ENCODE measurements at places on chromosomes 7 and 10.
A peak's percentile ranks its signal among the peaks of the same experiment; 100 is the strongest.

- peak; percentile 18 for DNase-seq
Measured at GRCh38 chr10:97791824-97792721, 20.3 kb upstream of the SFRP5 start.

DNA sequence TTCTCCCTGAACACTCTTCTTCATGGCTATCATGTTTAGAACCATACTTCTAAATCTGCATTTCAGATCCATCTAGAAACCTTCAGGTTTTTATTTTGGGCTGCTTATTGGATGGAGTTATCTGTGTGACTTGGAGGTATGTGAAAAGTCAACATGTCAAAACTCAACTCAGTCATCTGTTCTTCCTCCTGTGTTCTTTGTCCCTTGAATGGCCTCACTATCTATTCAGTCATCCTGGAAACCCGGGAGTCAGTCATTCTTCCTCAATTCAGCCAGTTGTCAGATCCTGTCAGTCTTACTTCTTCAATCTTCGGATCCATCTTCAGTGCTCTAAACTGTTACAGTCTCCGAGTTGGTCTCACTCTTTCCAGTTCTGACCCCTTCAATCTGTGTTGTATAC, 52.2 kb downstream of the VKORC1L1 start:
- DNase-seq: no peak

DNA sequence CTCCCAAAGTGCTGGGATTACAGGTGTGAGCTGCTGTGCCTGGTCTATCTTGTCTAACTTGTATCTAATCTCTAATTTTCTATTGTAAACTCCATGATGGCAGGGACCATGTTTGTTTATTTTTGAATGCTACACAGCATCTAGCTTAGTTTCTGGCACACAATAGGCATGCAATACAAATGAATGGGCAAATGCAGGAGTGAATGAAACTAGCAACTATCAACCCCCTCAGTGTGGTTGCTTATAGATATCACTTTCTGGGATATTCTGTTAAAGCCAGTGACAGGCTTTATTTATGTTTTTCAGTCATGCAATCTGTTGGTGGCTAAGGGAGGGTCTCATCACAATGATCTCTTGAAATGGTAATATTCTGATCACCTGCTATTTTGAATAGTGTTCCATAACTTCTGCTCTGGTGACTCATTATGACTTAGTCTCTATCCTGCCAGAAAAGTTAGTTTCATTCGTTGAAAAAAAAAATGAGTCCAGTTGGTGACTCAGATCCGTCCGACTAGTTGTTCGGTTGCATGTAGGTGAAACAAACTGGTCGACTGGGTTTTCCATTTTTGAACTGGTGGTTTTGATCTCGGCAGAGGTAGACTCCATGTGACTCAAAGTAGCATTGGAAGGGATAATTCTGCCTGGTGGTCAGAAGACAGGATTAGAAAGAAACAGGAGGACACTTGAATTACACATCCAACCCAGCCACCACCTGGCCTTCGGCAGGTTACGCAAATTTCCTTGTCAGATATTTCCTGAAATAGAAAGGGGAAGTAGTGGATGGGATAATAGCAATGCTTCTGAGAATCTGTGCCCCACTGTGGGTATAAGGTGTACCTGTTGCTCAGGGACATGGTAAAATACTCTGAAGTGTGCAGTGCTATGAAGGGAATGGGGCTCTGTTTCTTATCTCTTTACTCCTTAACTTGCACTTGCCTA, 76.8 kb downstream of the GATA3 start:
- peak; percentile 27 for DNase-seq

GRCh38 chr7:18555968-18556367, 60.4 kb downstream of the HDAC9 start:
- DNase-seq: no peak

- no peak for DNase-seq
Measured at GRCh38 chr10:102342458-102342857, 53.0 kb upstream of the NFKB2 start.

DNA sequence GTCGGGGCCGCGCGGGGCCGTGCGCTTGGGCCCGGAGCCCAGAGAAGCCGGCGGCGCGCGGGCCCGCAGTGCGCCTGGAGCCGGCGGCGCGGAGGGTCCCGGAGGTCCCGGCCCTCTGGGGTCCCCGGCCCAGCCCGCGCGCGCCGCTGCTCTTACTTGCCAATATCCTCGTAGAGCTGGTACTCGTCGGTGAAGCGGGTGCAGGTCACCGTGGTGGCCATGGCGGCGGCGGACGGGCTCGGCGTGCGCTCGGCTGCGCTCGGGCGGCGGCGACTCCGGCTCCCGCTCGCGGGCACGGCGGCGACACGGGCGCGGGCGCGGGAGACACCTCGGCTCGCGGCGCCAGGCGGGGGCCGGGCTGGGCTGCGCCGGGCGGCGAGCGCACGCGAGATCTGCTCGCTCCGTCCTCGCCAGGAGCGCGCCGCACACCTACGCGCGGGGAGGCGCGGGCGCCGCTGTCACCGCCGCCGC, at the start of gene CAMK2B:
Gene CAMK2B, minus strand, starts transcription at position 394 of the 471 bp plus-strand sequence. Its CDS starts 173 bp downstream, at position 221.
- no peak for DNase-seq

DNA sequence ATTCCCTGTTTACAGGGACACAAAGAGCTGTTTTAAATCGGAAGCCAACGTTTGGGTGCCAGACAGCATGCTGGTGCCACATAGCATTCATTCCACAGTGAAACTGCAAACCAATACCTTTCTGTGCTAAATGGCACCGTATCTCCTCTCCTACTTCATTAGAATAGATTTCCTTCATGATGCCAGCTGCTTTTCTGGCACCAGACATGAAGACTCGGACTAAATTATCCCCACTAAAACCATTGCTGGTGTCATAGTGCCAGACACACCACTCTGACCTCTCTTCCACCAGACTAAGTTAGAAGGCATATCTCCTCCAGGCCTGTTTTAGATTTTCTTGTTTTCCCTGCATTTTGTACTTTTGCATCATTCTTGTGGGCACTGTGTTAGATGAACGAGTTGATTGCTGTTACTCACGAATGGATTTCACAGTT, 155.1 kb downstream of the ETV1 start:
- no peak for DNase-seq

- DNase-seq: no peak
Measured at GRCh38 chr7:152090747-152091146, 65.3 kb downstream of the GALNT11 start.

DNA sequence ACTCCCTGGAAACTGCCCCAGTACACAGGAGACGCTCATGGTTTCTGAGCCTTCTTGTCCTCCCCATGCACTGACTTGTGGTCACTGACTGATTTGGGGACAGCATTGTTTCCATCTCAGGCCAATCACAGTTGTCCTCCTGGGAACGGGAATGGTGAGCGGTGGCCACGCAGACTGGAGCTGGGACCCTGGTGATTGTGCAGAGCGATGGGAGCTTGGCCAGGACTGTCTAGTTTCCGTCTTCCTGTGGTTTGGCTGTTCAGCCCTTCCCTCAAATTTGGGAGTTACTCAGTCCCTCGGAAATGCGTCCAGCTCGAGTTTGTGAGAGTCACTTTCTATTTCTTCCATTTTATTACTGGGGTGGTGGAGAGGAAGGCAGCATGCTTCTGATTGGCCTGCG, 250.9 kb downstream of the ACTR3B start:
- DNase-seq: no peak

- no peak for DNase-seq
Measured at GRCh38 chr10:3891396-3891795, 106.4 kb upstream of the KLF6 start.

DNA sequence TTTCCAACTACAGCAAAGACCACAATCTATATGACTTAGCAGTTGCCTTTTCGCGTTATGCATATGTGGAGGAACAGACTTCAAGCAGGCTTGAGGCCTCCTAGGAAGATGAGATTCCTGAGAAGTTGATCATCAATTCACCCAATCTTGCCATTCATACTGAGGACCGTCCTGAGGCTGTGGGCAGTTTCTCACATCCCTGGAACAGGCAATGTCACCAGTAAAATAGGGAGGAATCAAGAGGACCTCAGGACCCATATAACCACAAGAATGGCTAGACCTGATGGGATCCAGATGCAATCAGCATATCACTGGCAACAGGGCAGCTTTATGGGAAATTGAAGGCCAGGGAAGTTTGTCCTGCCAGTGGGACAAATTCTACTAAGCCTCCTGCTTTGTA, 17.3 kb downstream of the KDM7A start:
- DNase-seq: no peak

DNA sequence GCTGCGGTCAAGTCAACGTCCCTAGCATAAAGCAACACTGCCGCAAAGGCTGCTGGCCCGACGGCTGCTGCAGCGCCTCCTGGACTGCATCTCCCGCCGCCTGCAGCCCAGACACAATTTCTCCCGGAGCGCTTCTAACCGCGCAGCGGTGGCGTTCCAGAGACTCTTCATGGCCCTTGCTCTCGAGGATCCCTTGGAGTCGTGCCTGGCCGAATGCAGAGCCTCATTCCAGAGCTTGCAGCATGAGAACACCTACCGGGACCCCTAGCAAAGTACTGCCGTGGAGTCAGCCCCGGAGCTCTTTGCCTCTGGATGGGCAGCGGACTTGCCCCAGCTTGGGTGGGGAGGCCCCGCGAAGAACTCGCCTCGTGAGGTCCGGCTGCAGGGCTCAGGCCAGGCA, 79.7 kb upstream of the ZNF32 start:
- no peak for DNase-seq

- no peak for DNase-seq
Measured at GRCh38 chr10:61921143-61921542, 19.6 kb downstream of the ARID5B start.
